ENCODE measurements at places on chromosomes 13 and 19. TPM values are rescaled to one million over a fixed set of nuclear protein-coding genes. Genes with fewer than 3 reads are reported as not detected.

Gene ATP12A
- total RNA-seq = not detected

Gene CACNG7
- total RNA-seq = not detected

Gene CABP5
- total RNA-seq = not detected

Gene WDR83
- 11.8 TPM for total RNA-seq

Gene OR7A5
- not detected for total RNA-seq

- no peak for DNase-seq
Observed at GRCh38 chr13:45331692-45332035, 9.3 kb downstream of the TPT1 start.

- no peak for DNase-seq
Observed at GRCh38 chr19:4684312-4685095, 14.4 kb upstream of the MYDGF start.

GRCh38 chr13:53415135-53415534, 386.5 kb downstream of the OLFM4 start:
- no peak for DNase-seq

- DNase-seq = no peak
Observed at GRCh38 chr13:75963302-75963701, 327.2 kb downstream of the LMO7 start.

DNA sequence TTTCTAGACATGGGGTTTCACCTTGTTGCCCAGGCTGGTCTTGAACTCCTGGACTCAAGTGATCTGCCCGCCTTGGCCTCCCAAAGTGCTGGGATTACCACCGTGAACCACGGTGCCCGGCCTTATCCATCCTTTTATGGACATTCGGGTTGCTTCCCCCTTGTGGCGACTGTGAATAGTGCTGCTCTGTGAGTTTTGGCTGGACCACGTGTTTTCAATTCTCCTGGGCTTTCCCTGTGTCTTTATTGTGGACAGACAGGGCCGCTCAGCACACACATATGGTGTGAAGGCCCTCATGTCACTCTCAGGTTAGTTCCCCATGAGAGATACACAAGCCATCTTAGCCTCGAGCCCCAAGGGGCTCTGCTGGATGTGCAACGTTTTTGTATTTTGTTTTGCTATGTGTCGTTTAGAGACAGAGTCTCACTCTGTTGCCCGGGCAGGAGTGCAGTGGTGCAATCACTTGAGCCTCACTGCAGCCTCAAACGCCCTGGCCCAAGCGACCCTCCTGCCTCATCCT, 40.5 kb downstream of the MAU2 start:
- DNase-seq = peak; percentile 91

- peak; percentile 61 for DNase-seq
Observed at GRCh38 chr19:42420055-42420544, 7.1 kb downstream of the LIPE start.

- no peak for DNase-seq
Observed at GRCh38 chr13:32039056-32039455, 7.5 kb downstream of the FRY start.

- no peak for DNase-seq
Observed at GRCh38 chr13:41032691-41033376, 13.7 kb upstream of the ELF1 start.
